ENCODE measurements at places on chromosomes 6 and 20.

- DNase-seq, result no peak
Observed at GRCh38 chr6:84349542-84349941, 122.1 kb upstream of the CEP162 start.

- DNase-seq, result no peak
Observed at GRCh38 chr20:12698817-12699216, 310.0 kb upstream of the SPTLC3 start.

- peak; percentile 25 for DNase-seq
Observed at GRCh38 chr6:87847135-87847829, 145.2 kb upstream of the AKIRIN2 start.

GRCh38 chr6:165884813-165885765, 222.0 kb upstream of the PDE10A start:
- DNase-seq, result peak; percentile 38

- no peak for DNase-seq
Observed at GRCh38 chr20:45156713-45157112, 18.0 kb upstream of the PI3 start.

GRCh38 chr6:127342946-127343808, at the start of gene ECHDC1:
Gene ECHDC1 (minus strand): TSS chr6:127343609. CDS start chr6:127331028, 12,581 bp downstream.
- peak; percentile 65 for DNase-seq

DNA sequence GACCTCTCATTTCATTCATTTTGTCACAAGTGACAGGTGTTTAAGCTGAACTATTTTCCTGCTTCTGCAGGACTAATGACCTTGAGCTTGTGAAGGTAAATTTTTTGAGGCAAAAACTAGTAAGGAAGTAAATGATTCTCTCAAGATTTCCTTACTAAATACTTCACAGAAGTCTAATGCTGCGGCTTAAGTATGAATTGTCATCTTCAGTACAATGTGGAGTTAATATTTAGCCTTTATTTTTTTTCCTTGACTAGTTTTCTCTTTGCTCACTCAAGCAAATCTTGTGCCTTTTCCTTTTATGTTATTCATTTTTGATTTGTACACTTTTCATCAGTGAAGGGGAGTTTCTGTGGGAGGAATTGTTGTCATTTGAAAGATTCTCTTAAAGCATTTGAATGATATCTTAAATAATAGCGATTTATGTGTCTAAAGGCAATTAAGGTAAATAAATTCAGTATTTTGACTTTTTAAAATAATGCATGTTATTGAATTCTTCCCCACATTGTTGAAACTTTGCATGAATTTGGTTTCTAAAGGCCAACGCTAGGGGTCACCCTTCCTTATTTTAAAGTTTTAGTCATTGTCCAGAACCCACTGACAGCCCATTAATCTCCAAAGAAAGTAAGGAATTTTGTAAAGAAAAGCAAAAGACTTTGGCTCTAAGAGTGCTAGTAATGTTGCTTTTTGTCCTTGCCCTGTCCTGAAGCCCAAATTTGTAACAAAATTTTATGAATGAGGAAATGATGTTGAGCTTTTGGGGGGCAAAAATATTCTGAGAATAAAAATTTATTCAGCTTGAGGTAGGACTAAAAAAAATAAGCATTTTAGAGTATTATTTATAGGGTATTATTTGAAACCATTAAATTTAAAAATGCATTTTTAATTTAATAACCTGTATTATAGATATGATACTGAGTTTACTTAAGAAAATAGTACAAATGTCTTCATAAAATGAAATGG, 157.4 kb upstream of the LAMA2 start:
- DNase-seq, result no peak

DNA sequence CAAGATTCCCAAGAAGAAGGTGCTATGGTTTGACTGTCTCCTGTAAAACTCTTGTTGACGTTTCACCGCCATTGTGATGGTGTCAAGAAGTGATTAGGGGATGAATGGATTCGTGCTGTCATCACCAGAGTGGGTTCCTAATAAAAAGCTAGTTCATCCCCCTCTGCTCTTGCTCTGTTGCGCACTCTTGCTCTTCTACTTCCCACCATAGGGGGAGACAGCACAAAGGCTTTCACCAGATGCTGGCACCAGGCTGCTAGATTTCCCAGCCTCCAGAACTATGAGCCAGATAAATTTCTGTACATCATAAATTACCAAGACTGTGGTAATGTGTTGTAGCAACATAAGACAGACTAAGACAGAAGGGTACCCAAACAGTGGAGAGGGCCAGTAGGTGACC, 21.6 kb upstream of the CCDC28A start:
- no peak for DNase-seq

DNA sequence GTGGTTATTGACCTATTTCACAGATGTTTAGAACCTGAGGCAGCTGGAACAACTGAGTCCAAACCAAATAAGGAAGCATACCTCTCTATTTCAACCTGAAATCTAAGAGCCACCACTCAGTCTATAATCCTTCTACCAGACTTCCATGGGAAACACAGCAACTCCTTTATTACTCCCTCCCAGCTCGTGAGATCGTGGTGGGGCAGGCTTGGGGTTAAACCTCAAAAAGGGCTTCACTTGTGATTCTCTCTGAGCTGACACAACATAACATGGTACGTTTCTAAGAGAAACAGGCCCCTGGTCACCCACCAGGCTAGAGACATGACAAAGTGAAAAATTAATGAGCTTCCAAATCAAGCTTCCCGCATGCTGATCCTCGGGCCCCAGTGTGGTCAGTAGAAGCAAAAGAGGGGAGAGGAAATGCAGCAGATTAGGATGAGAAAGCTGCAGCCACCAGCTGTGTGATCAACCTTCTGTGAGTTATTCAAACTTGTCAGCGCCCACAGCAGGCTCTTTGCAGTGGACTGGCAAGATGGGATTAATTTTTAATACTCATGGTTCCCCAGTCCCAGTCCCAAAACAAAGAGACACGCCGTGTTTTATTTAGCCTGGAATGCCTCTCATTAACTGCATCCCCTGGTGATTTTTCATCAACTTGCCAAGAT, 9.3 kb downstream of the PKHD1 start:
- DNase-seq, result no peak

DNA sequence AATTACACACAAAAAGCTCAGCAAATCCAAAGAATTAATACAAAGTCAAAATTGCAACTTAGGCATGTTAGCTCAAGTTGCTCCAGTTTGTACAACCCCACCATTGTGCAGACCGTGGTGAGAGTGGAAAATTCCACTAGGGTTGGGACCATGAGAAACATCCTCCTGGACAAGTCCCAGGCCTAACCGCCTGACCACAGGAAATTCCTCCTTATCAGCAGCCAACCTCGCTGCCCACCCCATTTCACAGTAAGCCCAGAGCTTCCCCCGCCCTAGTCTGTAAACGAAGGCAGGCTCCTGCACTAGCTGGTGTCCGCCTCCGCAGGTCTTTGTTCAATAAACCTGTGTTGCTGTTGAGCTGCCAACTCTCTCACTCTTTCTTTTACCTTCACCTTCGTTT, 1023.3 kb downstream of the EYS start:
- no peak for DNase-seq

DNA sequence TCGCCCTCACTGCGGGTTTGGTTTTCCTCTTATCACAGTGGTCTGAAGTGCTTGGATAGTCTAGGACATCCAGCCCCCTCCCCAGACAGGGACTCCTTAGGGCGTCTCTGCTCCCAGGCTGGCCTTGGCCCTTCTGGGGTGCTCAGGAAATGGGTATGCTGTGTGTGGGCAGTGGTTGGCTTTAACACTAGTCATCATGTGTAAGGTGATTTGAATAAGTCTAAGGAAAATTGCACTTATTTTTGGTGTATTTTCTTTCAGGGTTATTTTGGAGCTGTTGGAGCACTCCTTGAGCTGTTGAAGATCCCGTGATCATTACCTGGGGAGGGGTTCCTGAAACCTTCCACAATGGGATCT, 33.8 kb downstream of the PANK2 start:
- no peak for DNase-seq

DNA sequence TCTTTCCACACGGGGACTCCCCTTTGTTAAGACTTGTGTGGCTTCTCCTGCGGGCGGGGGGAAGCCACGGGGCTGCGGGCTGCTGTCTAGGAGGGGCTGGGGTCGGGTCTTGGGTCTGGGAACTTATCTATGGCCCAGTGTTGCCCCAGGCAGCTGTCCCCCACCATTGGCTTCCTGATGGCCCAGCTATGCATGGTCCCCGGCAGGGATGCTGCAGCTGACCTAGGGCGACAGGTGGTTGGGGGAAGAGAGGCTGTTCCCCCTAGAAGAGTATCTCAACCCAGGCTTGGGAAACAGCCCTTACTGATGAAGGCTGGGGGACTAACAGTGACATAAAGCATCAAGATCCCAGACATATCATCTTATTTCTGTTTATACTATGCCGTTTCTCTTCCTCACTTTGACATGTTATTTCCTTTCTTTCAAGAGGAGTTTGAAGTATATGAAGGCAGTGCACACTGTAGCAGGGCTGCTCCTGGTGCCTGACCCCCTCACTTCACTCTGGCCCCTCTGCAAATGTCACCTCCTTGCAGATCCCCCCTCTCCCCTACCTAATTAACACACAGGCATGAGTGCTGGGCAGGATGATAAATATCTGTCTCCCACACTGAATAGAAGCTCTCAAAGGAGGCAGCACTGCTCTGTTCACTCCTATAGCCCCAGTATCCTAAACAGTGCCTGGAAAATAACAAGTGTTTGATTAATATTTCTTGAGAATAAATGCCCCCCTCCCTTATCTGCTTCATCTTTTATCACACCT, 87.0 kb downstream of the HIVEP2 start:
- DNase-seq, result no peak

- no peak for DNase-seq
Observed at GRCh38 chr6:116812051-116812650, 16.7 kb downstream of the GPRC6A start.

DNA sequence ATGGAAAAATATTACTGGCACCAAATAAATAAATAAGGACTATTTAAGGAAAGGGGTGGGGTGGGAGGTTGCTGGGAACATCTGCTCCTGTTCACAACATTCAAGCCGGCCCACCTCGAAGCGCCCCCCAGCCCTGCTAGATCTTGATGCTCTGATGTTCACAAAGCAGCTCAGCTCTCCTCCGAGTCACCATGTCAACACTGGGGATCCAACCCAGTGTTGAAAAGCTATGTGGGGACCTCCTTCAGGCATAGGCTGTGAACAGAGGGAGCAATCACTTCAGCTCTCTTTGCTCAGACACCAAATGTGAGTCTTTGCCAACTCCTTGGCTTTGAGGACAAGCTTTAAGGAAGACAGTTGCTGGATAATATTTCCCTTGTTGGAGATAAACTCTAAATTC, 176.8 kb upstream of the NT5E start:
- no peak for DNase-seq

GRCh38 chr20:11200423-11200822, 526.6 kb upstream of the JAG1 start:
- no peak for DNase-seq

GRCh38 chr6:46626228-46626909, 26.2 kb downstream of the CYP39A1 start:
- no peak for DNase-seq

DNA sequence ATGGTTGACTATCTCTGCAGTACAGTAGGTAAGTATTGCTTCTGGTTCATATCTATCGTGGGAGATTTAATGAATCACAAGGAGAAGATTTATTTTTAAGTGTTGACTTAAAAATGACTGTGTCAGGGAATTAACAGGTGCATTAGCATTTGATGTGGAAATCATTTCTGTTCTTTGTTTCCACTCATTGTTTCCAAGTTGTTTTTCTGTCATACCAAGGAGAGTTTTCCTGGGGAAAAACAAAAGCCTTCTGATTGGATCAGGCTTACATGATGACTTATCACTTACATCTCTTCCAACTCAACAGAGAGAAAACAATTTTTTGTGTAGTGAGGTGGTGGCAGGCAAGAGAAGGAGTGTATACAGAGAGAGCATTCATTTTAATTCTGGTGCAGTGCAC, 686.4 kb downstream of the HTR1B start:
- no peak for DNase-seq

DNA sequence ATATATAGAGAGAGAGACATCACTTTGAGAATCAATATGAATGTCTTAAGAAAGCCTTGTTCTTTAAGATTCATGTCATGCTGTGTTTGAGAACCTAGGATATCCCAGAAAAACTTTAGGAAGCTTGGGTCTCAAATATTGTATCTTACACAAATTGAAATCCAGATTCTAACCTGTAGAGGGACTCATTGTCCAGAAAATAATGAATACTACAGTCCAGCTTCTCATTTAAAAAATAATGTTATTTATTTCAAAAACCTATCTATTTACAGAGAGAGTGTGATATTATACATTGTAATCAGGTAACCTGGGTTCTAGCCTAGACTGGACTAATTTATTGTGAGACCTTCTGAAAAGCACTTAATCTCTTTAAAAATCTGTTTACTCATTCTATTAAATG, 4.2 kb downstream of the RFX6 start:
- DNase-seq, result no peak

- no peak for DNase-seq
Observed at GRCh38 chr6:68741501-68742386, 106.7 kb downstream of the ADGRB3 start.

DNA sequence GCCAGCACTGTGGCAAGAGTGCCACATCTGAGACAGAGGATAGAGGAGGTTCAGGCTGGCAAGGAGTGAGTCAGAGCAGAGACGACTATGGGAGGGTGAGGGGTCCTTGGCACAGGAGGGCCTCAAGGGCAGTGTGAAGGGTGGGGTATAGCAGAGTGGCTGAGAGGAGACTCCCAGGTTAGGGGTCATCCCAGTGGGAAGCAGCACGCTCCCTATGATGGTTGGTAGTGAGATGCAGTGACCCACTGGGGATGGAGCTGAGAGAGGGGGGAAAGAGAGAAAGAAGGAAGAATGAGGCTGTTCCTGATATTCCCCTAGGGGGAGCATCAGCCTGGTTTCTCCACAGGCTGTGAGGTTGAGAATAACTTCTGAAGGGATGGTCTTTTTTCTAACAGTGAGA, 97.3 kb downstream of the INSM1 start:
- DNase-seq, result no peak

GRCh38 chr20:60001108-60001507, 42.9 kb downstream of the CDH26 start:
- DNase-seq, result no peak

DNA sequence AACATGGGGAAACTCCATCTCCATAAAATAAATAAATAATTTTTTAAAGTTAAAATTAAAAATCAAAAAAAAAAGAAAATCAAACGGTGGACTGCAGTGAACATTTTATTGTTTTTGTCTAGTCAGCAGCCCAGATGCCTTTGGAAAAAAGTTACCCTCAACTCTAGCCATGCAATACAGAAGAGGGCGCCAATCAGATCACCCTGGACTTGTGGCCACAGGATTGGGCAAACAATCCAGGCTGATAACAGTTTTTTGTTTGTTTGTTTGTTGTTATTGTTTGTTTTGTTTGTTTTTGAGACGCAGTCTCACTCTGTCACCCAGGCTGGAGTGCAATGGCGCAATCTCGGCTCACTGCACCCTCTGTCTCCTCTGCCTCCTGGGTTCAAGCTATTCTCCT, 30.5 kb upstream of the NELFCD start:
- DNase-seq, result no peak

All from T-helper 2 cell (primary cell).